Smooth muscle cell of trachea (primary cell): ENCODE measurements at places on chromosomes 2 and 18. TPM values are rescaled to one million over a fixed set of nuclear protein-coding genes. Genes with fewer than 3 reads are reported as not detected.

ASB18 gene
- total RNA-seq = not detected in 2 replicates

SIGLEC15 gene
- 3.1 and 5.7 TPM in 2 replicates for total RNA-seq

SERPINB10 gene
- total RNA-seq = not detected in 2 replicates

TSN gene
- total RNA-seq = 42.7 and 60.9 TPM in 2 replicates

RALB gene
- 70.3 and 90.6 TPM in 2 replicates for total RNA-seq

OTOS gene
- total RNA-seq = 1.2 TPM in 1 of 2 replicates, not detected in the other

CRYBA2 gene
- not detected in 2 replicates for total RNA-seq

SULT1C4 gene
- under 0.01 TPM in 1 of 2 replicates, not detected in the other for total RNA-seq

RTP5 gene
- total RNA-seq = not detected in 2 replicates

MYO3B gene
- 0.15 and 0.17 TPM in 2 replicates for total RNA-seq
